ENCODE measurements at places on chromosomes 13 and 19.

- DNase-seq = no peak
These were observed 140.0 kb downstream of the SIPA1L3 start for GRCh38 chr19:38047049-38047438.

DNA sequence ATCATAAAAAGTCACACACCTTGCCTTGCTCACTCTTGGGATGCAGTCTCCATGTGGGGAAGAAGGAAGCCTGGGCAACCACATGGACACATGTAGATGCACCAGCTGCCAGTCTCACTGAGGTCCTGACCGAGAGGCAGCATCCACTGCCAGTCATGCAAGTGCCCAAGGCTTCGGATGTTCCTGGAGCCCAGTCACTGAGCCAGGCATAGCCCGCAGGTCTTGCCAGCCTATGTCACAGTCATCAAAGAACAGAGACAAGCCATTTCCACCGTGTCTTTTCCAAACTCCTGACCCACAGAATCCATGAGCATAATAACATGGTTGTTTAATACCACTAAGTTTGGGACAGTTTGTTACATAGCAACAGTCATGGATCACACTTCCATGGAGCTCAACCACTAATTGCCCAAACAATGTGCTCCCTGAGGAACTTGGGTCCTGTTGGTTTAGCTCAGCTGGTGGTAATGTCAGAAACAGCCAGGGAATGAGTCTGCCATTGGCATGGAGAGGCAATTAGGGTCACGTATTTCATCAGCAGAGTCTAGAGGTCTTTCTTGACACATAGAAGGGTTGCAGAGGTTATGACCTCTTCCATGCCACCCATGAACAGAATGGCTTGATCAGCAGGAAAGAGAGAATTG, 21.5 kb downstream of the STARD13 start:
- DNase-seq = no peak

DNA sequence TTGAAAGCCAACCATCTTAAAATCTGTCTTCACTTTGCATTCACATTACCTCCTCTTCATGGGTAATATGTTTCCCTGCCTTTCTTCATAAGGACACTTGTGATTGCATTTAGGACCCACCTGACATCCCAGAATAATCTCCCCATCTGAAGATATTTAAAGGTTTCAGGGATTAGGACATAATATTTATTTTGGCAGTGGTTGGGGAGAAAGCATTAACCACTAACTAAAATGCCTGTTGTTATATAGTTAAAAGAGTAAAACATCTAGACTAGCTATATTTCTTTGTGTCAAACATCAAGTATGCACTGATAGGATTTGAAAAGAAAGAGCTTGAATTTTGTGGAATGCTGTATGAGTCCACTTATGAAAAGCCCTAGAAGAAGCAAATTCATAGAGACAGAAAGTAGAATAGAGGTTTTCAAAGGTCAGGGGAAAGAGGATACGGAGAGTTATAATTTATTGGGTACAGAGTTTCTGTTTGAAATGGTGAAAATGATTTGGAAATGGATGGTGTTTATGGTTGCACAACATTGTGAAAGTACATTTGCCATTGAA, 457.7 kb upstream of the SPRY2 start:
- DNase-seq = no peak

- no peak for DNase-seq
These were observed 340.8 kb downstream of the KLF5 start for GRCh38 chr13:73399347-73400216.

GRCh38 chr19:44684892-44685863, 13.8 kb upstream of the CEACAM16 start:
- no peak for DNase-seq

DNA sequence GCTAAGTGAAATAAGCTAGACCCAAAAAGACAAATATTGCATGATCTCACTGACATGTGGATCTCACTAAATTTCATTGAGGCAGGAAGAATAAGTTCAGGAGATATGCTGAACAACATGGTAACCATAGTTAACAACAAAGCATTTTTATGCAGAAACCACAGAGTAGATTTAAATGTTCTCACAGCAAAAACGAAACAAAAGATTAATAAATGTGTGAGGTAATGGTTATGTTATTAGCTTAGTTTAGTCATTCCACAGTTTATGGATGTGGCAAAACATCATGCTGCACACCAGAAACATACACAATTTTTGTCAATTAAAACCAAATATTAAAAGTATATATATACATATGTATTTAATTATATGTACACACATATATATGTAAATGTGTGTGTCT, 765.8 kb downstream of the SLITRK5 start:
- no peak for DNase-seq

- peak; percentile 76 for DNase-seq
These were observed 10.6 kb upstream of the LRRC25 start for GRCh38 chr19:18408053-18408476.

GRCh38 chr19:18784786-18785120, 6.4 kb downstream of the COMP start:
- DNase-seq = no peak

DNA sequence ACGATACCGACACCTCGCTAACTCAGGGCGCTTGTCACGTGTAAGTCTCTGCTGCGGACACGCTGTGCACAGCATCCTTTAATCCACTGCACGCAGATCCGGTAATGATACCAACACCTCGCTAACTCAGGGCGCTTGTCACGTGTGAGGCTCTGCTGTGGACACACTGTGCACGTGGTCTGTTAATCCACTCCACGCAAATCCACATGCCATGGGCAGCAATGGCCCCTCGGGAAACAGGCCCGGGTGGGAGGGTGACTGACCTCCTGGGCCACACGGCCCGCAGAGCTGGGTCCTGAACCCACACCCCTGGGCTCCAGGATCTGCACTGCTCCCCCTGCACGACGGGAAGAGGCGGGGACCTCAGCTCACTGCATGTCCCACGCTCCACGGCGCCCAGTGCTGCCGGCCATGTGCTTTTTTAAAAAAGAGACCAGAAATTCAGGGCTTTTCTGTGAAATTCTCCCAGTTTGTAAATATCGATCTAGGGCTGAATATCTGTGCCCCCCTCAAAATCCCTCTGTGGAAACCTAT, 16.1 kb downstream of the SHC2 start:
- no peak for DNase-seq

- DNase-seq = no peak
These were observed 78.9 kb upstream of the ZNF420 start for GRCh38 chr19:36999313-36999712.

GRCh38 chr19:9917321-9917720, 19.0 kb downstream of the OLFM2 start:
- peak; percentile 32 for DNase-seq

- DNase-seq = no peak
These were observed 26.3 kb downstream of the F2RL3 start for GRCh38 chr19:16915135-16915534.

- no peak for DNase-seq
These were observed 39.6 kb upstream of the CD177 start for GRCh38 chr19:43313711-43314495.

DNA sequence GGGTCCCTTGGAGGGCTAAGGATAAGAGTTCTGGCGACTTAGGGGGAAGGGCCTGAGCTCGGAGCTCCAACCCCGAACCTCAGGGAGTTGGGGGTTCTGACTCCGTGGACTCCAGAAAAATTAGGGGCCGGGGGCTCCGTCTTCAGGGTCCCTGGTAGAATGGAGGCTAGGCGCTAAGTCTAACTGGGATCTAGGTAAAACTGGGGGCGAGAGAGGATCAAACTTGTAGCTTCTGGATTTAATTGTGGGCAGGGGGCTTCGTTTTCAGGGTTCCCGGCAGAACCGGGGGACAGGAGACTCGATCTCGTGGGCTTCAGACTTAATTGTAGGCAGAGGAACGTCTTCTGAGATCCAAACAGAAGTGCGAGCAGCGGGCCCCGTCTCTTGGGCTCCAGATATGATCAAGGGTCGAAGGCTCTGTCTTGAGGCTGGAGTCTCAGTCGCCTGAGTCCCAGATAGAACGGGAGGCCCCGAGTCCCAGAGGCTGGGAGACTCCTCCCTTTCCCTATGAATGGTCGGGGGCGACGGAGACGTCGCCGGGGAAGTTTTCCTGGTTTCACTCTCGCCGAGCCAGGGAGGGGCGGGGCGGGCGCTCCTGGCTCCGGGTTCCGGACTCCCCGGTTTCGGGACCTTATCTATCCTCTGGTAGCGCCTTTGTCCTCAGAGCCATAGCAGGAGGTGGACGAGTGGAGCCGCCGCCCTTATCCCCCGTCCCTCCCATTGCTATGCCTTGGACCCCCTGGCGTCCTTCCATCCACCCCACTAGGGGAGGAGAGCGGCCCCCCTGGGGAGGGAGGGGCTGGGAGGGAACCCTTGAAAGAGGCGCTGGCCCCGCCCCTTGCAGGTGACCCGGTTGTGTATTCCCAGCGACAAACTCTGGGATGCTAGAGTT, 1.3 kb downstream of the NECTIN2 start:
- DNase-seq = peak; percentile 54

DNA sequence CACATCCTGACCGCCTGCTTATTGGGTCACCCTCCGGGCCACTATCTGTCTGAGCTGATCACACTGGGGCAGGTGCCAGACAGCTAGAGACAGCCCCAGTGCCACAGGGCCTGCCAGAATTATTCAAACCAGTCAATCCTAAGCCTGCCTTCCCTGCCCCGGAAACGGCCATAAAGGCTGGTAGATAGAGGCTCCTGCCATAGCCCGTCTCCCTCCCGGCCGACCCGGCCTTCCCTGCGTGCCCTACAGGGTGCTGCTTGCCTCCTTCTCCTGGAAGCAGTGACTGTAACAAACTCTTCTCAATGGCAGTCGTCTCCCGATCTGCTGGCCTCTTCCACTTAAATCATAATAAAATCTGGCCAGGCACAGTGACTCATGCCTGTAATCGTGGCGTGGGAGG, 158.6 kb upstream of the SOX1 start:
- DNase-seq = no peak

DNA sequence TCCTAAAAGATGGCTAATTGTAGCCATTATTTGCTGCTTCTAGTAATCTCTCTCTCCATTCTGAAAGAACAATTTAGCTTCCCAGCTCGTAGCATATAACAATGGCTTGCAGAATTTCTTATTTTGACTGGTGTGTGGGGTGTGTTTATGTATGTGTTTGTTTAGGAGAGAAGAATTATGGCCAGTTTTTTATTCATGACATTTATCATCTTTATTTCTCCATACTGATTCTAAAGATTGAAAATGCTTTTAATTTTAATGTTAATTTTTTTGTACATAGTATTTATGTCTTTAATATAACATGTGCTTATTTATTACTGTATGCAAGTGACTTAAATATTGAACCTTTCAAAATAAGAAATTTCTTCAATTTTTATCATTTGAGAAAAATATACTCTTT, 115.8 kb upstream of the TMTC4 start:
- DNase-seq = no peak

- DNase-seq = no peak
These were observed 6.3 kb upstream of the GPR183 start for GRCh38 chr13:99313501-99313900.

GRCh38 chr19:38036707-38037611, 130.0 kb downstream of the SIPA1L3 start:
- DNase-seq = no peak

DNA sequence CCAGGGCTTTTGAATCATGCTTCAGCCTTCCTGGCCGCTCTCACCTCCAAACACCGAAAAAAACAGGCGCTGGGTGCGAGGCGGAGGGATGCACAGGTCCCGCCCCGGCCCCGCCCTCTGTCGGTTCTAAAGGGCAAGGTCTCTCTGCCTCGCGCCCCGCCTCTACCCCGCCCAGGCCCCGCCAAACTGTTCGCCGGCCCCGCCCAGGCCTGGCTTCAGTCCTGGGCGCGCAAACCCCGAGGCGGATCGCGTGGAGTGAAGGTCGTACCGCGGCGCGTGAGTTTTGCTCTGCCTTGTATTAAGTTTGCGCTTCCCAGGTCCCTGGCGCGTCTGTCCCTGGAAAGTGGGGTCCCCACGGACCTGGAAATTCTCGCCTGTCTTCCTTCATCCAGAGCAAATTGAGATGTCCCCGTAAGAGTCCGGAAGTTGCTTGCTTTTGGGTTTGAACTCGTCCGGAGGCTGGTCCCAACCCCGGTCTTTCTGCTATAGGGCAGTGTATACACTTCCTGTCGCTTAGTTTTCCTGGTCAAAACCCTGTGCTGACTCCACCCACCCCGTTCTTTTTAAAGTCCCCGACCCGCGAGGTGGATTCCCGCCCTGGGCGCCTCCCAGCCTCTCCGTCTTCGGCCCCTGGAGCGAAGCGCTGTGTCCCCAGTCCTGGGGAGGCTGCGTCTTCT, 8.4 kb downstream of the ZNF808 start:
- peak; percentile 84 for DNase-seq

- DNase-seq = peak; percentile 65
These were observed 1.7 kb upstream of the USPL1 start for GRCh38 chr13:30615866-30616541.

GRCh38 chr19:2625434-2625833, 77.1 kb downstream of the GNG7 start:
- DNase-seq = no peak

DNA sequence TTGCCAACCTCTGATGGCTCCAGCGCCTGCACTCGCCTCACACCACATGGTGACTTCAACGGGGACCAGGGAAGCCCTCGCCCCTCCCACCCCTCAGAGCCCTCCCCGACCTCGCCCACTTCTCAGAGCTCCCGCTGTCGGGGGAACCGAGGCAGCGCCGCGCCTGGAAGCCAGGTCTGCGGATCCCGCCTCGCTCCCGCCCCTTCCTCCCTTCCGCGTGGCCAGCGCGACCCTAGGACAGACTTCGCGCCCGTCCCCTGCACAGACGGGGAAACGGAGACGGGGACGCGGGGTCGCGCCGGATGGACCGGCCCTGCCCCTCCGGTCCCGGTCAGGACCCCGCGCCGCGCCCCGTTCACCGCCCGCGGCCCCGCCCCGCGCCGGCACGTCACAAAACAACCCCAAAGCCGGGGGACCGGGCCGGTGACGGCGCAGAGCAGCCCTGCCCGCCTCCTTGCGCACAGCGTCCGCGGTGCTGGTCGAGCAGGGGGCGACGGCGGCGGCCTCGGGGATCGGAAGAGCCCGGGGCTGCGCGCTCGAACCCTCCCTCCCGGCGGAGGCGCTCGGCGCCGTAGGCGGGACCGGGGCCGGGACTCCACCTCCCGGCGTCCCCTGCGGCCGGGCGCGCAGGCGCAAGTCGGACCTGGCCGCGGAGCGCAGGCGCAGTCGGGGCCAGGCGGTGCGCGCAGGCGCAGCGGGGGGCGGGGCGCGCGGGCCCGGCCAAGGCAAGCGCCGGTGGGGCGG, 379 bp upstream of the CDC34 start:
- peak; percentile 91 for DNase-seq

DNA sequence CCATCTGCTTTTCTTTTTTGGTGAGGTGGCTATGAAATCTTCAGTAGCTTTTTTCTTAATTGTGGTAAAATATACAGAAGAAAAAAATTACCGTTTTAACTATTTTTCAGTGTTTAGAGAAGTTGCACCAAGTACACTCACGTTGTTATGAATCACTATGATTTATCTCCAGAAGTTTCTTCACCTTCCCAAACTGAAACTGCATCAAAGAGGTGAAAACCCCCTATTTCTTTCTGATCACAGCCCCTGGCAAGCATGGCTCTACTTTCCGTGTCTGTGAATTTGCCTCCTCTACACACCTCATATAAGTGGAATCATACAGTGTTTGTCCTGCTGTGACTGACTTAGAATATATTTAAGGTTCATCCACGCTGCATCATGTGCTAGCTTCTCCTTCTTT, 15.6 kb upstream of the SIGLEC10 start:
- no peak for DNase-seq
